ENCODE measurements at places on chromosomes 7 and 10. TPM values are rescaled to one million over a fixed set of nuclear protein-coding genes. Genes with fewer than 3 reads are reported as not detected.

MYH16 gene
- not detected for total RNA-seq

DNA sequence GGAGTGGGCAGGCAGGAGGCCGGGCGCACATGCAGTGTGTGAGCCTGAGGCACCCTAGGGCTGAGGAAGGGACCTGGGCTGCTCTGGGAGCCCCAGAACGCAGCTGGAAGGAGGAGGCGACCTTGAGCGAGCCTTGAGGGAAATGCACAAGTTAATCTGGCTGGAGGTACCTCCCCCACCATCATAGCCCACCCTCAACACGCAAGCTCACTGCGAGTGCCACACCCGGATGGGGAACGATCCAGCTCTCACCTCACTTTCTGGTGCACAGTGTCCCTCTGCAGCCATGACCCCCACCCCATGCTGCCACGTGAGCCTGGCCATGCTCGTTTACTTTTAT lies 162.4 kb upstream of the PPP2R2D start:
- DNase-seq: no peak

HOXA10 gene
- 1.9 TPM for total RNA-seq

DNAJB9 gene
- 49.6 TPM for total RNA-seq

DNA sequence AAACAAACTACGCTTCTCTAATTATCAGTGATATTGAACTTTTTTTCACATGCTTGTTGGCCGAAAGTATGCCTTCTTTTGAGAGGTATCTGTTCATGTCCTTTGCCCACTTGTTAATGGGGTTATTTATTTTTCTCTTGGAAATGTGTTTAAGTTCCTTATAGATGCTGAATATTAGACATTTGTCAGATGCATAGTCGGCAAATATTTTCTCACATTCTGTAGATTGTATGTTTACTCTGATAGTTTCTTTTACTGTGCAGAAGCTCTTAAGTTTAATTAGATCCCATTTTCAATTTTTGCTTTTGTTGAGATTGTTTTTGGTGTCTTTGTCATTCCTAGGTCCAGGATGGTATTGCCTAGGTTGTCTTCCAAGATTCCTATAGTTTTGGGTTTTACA lies 73.2 kb downstream of the CABCOCO1 start:
- no peak for DNase-seq

GRCh38 chr10:83734278-83734677 lies 405.0 kb upstream of the GHITM start:
- DNase-seq: no peak

DNA sequence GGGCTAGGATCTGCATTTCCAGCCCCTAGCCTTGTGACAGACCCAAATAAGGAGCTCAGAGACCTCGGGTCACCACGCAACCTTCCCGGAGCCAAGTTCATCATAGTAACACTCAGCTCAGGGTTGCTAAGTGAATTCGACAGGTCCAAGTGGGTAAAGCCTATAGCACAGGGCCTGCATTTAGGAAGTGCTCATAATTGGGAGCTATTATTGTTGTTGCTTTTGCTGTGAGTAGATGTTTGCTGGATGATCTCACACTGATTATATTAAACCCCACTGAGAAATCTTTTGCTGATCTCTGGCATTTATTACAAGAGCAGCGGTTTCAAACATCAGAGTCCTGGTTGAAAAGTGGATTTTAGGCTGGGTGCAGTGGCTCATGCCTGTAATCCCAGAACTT lies 20.3 kb upstream of the SAR1A start:
- DNase-seq: no peak

- no peak for DNase-seq
These were observed 398.1 kb upstream of the PRKCQ start for GRCh38 chr10:6978187-6978627.

DNA sequence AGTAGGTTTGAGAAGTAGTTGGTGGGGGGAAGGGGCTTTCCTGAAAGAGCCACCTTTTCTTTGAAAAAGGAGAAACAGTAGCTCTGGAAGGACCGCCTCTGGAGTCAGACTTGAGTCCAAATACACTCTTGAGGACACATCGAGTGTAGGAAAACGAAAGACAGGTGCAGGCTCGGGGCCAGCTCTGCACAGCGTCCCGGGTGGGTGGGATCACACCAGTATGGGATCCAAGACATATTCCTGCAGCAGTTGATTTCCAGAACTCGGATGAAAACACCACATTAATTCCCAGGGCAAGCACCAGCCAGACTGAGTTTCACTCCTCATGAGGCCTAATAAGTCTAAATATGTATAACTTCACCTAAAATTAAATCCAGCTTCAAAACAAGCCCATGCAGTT lies 61.4 kb downstream of the ASB13 start:
- DNase-seq: no peak

ZNF736 gene
- total RNA-seq: 8.3 TPM

CTAGE8 gene
- total RNA-seq: 0.32 TPM

- no peak for DNase-seq
These were observed 226.5 kb upstream of the MYO3A start for GRCh38 chr10:25707572-25707971.

- no peak for DNase-seq
These were observed 619.0 kb downstream of the ANKRD7 start for GRCh38 chr7:118843456-118843855.

- DNase-seq: no peak
These were observed 32.3 kb upstream of the IL6 start for GRCh38 chr7:22694597-22695207.

GRCh38 chr10:86946213-86947155 lies 10.9 kb downstream of the MMRN2 start:
- DNase-seq: no peak

GRCh38 chr10:24209946-24210491 lies 1.1 kb downstream of the KIAA1217 start:
- DNase-seq: no peak

H2BK1 gene
- total RNA-seq: not detected

FAM25C gene
- not detected for total RNA-seq

GRCh38 chr7:96330193-96330592 lies 8.3 kb upstream of the SLC25A13 start:
- DNase-seq: no peak

NKX2-3 gene
- 1.1 TPM for total RNA-seq

HOXA1 gene
- 0.79 TPM for total RNA-seq

KIAA1217 gene
- 156 TPM for total RNA-seq

- DNase-seq: no peak
These were observed 429.0 kb downstream of the ETV1 start for GRCh38 chr7:13560441-13560840.

ZNHIT1 gene
- 113 TPM for total RNA-seq

DNA sequence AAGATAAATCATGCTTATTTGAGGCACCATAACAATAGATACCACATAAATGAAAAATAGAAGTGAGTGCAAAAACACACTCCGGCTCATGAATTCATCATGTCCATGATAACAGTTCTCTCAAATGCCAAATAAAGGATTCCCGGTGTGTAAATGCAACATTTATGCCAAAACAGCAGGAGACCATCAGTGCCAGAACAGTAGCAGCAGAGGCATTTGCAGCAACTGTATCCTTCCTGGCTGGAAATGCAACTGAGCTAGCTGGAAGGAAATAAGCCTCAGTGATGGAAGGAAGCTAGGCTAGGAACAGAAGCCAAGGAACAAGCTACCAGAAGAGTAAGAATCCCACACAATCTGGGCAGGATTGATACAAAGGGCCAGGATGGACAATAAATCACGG lies 79.9 kb upstream of the THSD7A start:
- DNase-seq: no peak

DNA sequence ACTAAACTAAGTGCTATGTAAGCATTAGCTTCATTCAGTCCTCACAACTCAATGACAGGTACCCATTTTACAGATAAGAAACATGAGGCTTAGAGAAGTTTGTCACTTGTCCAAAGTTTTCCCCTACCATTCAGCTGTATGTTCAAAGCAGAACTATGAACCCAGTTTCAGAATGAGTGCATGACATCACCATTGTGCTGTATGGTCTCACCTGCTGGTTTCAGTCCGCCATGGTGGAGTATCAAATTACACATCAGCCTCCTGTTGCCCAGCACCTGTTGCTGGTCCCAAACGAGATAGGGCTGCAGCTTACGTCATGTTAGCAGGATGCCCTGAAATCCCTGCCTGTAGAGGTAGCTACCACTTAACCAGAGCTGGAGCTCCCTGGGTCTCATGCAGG lies 95.0 kb downstream of the DYNC1I1 start:
- no peak for DNase-seq

DNA sequence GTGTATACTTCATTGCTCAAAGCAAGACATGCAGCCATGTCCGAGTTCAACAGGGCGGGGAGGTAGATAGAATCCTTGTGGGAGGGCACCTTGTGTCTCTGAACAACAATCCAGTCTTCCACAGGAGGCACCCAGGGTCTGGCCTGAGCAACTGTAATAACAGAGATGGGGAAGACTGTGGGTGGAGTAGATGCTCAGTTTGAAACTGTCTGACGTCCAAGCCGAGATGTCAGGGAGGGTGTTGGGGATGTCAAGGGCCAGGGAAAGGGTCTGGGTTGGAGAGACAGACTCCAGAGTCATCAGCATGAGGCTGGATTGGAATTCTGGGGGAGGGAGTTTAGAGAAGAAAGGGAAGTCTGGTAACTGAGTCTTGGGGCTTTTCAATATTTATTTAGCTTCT lies 88.0 kb downstream of the FANK1 start:
- DNase-seq: no peak

DNA sequence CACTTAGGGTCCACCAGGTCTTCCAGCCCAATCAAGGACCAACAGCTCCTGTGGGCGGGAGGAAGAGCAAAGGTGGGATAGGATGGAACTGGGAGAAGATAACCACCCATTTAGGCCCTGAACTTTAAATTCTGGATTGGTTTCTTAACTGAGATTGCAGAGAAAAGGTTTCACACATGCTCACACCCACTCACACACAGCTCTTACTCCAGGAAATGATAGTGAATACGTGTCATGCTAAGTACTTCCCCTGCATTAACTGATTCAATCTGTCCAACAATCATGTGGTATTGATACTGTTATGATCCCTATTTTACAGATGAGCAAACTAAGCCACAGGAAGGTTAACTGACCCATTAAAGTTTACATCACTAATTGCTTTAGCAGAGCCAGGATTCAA lies 4.6 kb upstream of the CYP3A4 start:
- DNase-seq: no peak

- no peak for DNase-seq
These were observed 252.3 kb upstream of the MKLN1 start for GRCh38 chr7:131075406-131075805.

GRCh38 chr7:139620676-139621344 lies 97.3 kb downstream of the CLEC2L start:
- no peak for DNase-seq

SUN3 gene
- total RNA-seq: not detected

CRPPA gene
- total RNA-seq: 1.4 TPM

LRRN3 gene
- total RNA-seq: 2.7 TPM

VSTM4 gene
- 20.3 TPM for total RNA-seq

- DNase-seq: no peak
These were observed 16.1 kb downstream of the COL26A1 start for GRCh38 chr7:101378751-101379174.

ADAM22 gene
- total RNA-seq: 4.2 TPM

DLX6 gene
- not detected for total RNA-seq

- DNase-seq: no peak
These were observed 602.2 kb downstream of the LRMDA start for GRCh38 chr10:76033457-76034196.

ADIRF gene
- total RNA-seq: 729 TPM

DNA sequence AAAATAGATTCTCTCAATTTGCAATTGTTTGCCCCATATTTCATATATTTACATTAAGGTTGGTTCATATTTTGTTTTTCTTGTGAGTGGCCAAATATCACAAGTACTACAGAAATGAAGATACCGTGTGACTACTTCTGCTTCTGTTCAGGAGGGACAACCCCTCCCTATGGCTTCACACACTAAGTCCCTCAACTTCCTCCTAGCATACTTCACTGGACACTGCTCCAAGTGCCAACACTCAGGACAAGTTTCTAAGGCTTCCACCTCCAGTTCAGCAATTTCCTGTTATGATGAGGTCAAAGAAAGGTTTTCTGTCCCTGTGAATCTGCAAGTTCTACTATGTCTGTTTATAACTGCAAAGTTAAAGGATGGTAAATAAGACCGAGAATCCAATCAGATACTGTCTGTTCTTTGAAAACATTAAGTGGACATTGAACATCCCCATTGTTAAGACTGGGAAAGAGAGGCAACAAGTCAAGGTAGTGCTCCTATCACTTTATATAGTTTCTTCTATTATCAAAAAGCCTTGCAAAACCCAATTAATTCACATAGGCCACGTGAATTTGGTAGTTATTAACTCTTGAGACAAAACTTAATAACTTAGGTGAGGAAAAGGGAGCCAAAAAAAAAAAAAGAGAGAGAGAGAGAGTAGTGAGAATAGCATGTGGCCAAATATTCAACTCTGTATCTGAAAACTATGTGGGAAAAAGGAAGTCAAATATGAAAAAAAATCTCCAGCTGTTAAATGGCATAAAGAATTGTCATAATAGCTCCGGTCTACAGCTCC lies 81.3 kb upstream of the DKK1 start:
- DNase-seq: no peak

GRCh38 chr10:43340619-43341018 lies 30.8 kb upstream of the FXYD4 start:
- DNase-seq: no peak

SLC13A1 gene
- total RNA-seq: not detected

GRCh38 chr7:116159711-116160110 lies 50.6 kb upstream of the TES start:
- DNase-seq: no peak

PRSS37 gene
- not detected for total RNA-seq
